Activated CD4-positive, alpha-beta T cell treated with anti-CD3 and anti-CD28 coated beads for 1 hour (primary cell): ENCODE measurements at places on chromosomes 13 and 19.

- DNase-seq = no peak
These were observed 20.4 kb downstream of the GJA3 start for GRCh38 chr13:20140487-20140886.

GRCh38 chr19:7698583-7698982 lies 3.3 kb downstream of the FCER2 start:
- no peak for DNase-seq

DNA sequence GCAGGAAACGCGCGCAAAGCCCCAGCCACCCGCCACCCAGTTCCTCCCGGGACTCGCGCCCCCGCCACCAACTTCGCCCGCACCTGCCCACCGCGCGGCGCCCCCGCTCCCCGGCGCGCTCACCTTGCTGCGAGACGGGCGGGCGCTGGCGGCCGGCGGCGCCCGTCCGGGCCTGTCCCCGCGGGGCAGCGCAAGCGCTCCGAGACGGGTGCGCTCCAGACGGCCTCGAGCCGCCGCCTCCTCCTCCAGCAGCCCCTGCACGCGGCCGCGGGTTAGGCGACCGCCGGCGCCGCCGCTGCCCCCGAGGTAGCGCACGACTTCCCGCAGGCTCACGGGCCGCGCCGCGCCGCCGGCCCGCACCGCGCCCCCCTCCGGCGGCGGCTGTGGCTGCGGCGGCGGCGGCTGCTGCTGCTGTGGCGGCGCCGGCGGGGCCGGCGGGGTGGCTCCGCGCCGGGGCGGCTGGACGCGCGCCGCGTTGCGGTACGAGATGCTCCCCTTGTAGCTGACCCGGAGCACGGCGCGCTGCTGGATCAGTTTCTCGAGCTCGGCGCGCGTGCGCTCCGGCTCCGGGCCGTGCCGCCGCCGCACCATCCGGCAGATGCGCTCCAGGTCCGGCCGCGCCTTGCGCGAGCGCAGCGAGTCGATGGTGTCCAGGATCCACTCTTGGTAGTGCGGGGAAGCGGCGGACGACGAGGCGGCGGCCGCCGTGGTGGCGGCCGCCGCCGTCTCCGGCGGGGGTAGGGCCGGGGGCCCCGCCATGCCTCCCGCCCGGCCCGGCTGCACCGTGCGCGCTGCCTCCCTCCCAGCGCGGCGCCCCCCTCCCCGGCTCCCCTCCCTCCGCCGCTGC lies 666 bp downstream of the SAMD1 start:
- DNase-seq = peak; percentile 40

DNA sequence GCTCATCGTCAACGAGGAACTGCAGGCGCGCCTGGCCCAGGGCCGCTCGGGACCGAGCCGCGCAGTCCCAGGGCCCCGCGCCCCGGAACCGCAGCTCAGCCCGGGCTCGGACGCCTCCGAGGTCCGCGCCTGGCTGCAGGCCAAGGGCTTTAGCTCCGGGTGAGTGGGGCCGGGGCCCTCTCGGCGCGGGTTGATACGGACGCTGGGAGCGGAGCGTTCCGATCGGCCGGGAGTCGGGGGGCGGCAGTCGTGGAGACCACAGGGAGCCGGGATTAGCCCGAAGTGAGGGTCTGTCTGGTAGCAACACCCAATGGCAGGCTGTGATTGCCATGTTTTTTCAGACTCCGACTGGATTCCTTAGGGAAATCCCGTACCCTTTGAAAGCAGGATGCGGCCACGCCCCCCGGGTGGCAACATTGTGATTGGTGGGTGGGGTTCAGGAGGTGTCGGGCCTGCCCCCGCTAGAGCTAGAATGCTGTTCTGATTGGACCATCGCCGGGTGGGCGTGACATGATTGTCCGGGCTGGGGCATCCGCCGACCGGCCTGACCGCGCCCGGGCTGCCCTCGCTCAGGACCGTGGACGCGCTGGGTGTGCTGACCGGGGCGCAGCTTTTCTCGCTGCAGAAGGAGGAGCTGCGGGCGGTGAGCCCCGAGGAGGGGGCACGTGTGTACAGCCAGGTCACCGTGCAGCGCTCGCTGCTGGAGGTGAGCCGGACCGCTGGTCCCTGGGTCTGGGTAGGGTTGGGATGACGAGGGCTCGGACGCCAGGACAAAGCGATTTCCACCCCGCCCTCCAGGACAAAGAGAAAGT lies 11.3 kb downstream of the EPS8L1 start:
- DNase-seq = peak; percentile 26

- DNase-seq = no peak
These were observed 184.8 kb downstream of the TEX29 start for GRCh38 chr13:111505175-111505777.

DNA sequence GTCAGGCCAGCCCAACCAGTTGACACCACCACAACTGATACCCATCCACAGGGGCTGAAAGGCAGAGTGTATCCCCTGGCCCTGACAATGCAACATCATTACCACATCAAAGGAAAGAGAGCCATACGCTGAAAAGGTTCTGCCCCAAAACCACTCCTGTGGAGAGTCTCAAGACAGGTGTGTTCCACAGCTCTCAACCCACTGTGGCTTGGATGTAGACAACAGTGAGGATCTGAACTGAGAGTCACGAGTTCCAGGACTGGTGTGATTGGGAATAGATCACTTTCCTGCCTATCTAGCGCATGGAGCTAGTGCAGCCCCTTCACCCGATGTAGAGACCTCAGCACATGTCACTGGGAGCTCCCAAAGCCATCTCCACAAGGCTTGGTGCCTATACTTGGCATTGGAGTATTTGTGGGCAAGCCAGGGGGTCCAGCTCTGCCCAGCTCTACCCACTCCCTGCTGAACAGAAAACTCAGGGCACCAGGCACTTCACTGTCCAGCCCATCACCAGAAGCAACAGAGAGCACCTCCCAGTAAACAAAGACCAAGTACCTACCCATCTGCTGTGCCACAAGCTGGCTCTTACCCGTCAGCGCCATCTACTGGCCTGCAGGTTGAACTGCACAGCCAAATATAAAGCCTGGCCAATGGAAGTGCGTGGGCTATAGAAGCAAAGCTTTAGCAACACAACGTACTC lies 579.5 kb downstream of the UQCRFS1 start:
- peak; percentile 15 for DNase-seq
